Bone marrow (tissue), 2 donors: ENCODE measurements at places on chromosomes 1 and 21.

DNA sequence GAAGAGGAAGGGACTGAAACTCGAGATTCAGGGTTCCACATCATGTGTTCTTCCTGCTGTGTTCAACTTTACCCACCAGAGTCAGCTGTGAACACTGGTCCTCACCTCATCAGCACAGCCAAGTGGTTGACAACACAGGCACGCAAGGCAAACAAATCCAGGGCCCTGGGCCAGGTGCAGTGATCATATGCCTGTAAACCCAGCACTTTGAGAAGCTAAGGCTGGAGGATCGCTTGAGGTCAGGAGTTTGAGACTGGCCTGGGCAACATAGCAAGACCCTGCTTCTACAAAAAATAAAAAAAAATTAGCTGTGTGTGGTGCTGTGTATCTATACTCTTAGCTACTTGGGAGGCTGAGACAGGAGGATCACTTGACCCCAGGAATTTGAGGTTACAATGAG lies 8.4 kb upstream of the XKR8 start:
- DNase-seq, result no peak

DNA sequence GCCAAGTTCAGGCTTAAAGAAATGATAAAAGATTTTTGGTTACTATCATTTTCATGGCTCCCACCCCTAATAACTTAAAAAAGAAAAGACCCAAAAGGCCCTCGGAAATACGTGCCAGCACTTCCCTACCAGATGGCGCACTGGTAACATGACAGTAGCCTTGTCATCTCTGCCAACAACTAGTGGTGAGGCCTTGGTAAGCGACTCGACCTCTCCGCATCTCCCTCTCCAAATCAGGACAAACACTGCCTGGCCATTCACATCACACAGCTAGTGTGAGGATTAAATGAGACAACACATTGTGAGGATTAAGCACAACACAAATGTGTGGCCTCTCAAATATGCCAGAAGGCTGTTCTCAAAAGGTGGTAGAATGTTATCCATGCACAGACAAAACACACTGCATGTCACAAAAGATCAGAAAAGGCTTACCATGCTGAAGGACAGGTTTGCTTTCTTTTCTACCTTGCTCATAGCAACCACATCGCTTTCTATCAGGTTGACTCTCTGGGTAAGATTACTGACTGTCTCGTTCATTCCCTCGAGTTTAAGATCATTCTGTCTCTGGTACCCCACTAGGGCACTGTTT lies 16.4 kb downstream of the TEX38 start:
- DNase-seq, result no peak

DNA sequence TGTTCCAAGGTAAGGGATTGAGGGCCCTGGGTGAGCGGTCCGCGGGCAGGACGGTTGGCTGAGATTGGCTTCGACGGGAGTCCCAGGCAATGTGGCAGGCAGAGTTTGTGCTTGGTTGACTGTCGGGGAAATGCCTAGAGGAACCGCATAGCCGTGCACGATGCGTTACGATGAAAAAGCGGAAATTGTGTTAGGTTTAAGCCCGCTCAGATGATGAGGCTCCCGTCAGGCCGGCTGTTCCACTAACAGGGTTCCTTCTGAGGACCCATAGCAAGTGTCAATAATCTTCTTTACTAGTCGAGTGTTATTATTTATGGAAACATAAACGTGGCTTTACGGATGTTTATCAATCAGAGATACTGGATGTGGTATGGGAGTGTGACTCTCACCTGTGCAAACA lies 117.8 kb upstream of the COL6A1 start:
- DNase-seq, result no peak

DNA sequence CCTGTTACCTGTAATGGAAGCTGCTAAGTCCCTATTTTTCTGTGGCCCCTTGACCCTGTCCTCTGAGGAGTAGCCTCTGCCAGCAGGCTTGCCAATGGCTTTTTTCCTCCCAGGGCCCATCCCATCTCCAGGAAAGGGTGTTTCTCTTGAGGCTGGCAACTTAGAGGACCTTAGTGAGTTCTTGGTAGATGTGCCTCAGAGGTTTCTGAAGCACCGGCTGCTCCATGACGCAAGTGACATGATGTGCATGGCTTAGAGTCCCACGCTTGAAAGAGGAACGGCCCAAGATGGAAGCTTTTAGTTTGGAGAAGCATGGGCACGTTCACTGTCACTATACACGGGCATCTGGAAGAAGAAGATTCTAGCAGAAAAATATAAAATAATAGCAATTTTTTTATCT lies 63.0 kb downstream of the TGFB2 start:
- DNase-seq, result no peak

DNA sequence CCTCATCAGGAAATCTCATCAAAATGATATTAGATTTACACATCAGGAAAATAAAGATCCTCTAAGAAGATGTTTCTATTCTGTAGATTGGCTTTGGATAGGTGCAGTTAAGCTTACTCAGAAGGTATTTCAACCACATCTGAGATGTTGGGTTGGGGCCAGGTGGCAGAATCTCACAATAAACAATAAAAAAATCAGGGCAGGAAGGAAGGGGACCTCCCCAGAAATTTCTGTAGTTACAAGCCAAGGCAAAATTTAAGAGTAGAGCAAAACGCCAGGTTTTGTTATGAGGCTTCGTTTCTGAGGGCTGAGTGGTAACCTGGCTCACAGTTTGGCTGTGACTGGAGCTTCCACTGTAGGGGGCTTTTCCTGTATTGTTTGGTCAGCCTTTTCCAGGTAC lies 84.8 kb downstream of the HUNK start:
- DNase-seq, result no peak

- DNase-seq, result no peak
Measured at GRCh38 chr1:214439352-214440119, 111.9 kb downstream of the PTPN14 start.

GRCh38 chr1:111439461-111440351 lies 9.3 kb downstream of the WDR77 start:
- DNase-seq, result no peak

DNA sequence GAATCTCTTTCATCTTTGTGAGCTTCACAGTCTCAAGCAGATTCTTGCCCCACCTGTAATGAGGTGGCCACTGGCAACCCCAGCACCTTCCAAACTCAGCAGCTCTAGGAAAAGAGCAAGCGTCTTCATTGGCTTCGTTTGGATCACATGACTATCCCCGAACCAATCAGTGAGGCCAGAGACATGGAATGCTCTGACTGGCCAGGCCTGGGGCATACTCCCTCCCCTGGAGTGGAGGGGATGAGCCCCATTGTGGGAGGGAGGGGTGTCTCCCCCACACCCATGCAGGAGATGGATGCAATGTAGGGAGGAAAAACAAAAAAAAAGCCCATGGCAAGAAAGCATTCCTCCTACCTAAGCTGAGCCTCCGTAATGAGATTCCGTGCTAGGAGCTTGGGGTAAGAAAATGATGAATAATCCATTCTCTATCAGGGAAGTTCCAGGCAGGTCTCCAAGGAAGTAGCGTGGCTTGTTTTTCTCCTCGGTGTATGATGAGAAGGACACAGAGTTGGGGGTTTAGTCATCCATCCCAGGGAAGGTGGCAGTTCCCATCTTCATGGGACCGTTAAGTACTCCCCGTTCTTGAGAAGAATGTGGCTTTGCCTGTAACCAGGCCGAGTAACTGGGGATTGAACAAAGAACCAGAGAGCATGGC lies 32.7 kb downstream of the FHAD1 start:
- DNase-seq, result no peak
